Memory B cell (primary cell): ENCODE measurements at places on chromosomes 1 and 21.

- DNase-seq = no peak
These were observed 106.9 kb downstream of the DHRS3 start for GRCh38 chr1:12511128-12511484.

DNA sequence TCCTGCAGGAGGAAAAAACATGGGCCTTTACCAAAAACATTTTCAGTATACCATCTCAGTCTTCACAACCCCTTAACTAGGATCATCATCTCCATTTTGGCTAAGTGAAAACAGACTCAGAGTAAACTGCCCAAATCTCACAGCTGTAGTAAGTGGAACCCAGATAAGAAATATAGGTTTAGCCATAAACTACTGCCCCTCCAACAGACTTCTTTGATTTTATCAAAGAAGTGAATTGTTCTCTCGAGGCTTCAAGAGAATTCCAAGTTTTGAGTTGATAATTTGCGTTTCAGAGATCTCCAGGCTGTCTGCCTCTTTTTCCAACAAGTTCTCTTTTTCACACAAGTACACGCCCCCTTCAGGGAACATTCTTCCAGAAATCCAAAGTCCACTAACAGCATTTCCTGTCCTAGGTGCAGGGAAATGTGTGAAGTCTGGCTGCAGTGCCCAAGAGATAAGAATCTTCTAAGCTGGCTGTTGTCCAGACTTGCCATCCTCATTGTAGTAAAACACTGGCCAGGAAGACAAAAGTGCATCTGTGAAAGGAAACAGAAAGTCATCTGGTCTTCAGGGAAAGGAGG lies 30.8 kb downstream of the RNF19B start:
- no peak for DNase-seq

DNA sequence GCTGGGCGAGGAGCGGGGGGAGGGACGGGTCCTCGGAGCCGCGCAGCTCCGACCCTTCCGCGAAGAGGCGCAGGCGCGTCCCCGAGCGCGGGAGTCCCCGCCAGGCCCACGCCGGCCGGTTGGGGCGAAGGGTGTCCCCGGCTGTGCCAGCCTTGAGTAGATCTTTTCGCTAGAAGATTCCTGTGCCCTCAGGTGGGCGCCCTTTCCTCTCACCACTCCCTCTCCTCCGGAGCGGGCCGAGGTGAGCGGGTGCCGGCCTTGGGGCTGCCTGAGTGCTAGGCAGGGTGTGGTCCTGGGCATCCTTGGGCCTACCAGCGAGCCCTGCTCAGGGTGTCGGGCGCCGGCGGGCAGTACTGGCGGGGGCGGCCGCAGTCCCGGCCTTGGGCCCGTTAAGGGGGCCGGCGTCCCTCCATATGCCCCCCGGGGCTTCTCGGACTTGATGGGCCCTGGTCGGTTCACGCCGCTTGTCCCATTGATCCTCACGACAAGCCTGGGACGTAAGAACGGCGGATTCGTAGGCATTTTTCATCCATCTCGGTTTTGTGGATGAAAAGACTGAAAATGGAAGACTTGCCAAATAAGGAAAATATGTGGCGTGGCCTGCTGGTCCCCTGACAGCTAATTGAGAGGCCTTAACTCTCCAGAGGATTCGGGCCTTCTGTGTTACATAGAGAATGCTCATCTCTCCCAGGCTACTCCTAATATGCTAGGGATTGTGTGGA lies 712 bp downstream of the DEGS1 start:
- peak; percentile 63 for DNase-seq

GRCh38 chr1:182368903-182369302 lies 22.7 kb downstream of the GLUL start:
- DNase-seq = no peak

GRCh38 chr1:71414179-71414578 lies 333.3 kb upstream of the ZRANB2 start:
- DNase-seq = no peak

- no peak for DNase-seq
These were observed 70.3 kb downstream of the OLFML2B start for GRCh38 chr1:161953256-161953920.

GRCh38 chr1:171869097-171869496 lies 27.8 kb downstream of the DNM3 start:
- no peak for DNase-seq

DNA sequence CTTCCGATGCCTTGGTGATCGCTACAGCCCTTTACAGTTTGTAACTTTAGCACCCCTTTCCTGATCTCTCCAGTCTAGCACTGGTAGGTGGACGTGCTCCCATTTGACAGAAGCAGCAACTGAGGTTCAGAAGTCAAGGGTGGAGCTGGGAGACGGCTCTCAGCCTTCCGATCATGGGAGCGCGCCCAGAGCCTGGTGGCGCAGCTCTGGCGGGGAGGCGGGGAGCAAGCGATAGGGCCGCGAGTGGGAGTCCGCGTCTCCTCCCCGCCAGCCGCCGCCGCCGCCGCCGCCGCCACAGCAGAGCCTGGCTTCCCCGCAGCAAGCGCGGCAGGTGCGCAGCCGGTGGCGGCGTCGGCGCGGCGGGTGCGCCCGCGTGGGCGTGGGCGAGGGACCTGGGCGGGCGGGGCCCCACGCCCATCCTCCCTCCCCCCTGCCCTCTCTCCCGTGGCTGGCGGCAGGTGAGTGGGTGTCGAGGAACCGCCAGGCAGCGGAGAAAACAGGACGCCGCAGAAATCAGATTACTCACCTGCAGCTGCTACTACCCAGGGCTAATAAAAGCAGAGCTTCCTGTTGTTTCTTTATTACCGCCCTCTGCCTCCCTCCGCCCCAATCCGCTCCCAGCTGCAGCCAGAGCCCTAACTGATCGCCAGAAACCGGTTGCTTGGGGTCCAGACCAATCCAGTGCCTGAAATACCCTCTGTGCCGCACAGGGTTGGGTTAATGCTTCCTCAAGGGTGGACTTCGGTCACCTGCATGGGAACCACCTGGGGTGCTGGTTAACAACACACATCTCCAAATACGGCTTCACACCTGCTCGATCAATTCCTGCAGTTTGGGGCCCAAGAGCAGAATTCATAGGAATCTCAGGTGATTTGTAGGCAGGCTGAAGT lies 60.2 kb upstream of the ID3 start:
- peak; percentile 62 for DNase-seq

- DNase-seq = peak; percentile 37
These were observed 9.5 kb downstream of the RNU1-2 start for GRCh38 chr1:16905110-16905867.

- DNase-seq = no peak
These were observed 3.9 kb upstream of the SYNC start for GRCh38 chr1:32706491-32706890.
